ENCODE measurements at places on chromosomes 4 and X.

GRCh38 chr4:5712517-5712916 lies 1.5 kb downstream of the EVC start:
- DNase-seq, result peak; percentile 4

DNA sequence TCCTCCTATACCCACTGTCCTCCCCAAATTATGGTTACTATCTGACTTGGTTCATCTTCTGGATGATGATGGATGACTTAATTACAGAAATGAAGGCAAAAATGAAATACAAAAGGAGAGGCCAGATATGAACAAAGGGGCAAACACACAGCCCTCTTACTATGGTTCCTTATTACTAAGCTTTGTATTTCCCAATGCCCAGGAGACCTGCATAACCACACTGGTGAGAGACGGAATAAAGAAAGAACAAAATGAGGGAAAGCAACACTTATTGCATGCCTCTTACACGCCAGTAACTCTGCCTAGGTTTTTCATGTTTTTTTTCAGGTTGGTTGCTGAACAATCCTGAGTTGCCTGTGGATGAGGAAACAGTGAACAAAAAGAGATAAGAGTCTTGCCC lies 120.5 kb downstream of the SLC10A7 start:
- no peak for DNase-seq

GRCh38 chr4:33422656-33423055 lies 2702.5 kb downstream of the PCDH7 start:
- no peak for DNase-seq

DNA sequence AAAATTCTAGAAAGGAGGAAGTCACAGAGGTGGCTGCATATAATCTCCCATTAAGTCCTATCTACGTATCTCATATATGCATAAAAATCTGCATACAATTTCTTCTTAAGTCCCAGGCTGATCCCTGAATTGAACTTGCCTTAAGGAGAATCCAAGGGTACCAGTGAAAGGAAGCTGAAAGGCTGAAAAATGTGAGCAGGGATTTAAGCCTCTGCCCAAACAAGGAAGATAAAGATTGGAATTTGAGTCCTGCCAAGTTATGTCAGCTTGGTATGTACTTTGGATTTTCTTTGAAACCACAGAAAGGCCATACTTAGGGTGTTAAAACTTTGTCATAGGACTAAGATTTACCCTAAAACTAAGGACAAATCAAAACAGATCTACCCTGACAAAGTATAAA lies 26.5 kb upstream of the GEMIN8 start:
- no peak for DNase-seq

DNA sequence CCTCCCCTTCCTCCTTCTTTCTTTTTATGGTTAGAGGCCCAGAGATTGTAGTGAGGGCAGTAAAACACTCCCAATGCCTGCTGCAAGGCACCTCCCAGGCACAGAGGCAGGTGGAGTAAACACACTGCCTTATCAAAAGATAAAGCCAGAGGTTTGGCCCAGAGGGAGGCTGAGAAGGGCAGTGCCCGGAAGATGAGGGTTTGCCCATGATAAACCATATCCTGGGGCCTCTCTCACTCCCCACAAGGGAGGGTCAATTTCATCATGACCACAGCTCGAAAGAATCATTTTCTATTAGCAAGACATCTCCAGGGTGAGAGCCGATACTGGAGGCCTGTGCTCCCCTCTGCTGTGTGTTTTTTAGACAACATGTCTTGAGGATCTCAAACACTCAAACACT lies 98.5 kb upstream of the FAM9C start:
- DNase-seq, result no peak

DNA sequence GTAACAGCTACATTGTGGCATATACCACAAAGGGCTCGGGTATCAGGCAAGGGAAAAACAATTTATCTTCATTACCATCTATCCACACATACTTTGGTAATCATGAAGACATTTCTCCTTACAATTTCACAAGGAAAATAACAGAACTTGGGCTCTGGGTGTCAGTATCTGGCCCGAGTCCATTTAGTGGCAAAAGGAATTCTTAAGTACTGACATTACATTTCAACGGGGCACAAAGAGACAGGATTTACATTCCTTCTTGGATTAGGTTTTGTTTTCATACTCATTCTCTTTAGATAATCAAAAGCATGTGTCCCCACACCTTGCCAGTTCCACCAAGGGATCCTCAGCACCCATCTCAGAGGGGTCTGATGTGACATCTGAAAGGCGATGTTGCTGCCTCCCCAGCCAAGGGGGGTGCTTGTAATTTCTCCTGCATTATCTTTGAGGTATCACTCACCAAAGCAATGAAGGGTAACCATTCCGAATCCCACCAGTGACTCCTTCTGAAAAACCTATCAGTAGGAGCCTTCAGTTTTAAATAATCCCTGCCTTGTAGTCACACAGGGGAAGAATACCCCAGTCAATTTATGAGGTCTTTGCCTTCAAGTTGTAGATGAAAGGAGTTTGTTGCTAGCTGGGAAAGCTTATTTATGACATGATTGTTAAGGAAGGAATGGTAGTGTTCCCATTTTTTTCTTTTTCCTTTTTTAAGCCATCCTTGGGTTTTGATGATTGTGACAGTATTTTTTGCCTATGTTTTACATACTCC lies 118.6 kb downstream of the PALLD start:
- DNase-seq, result no peak

GRCh38 chr4:25861280-25861950 lies 1.4 kb downstream of the SEL1L3 start:
- DNase-seq, result no peak

DNA sequence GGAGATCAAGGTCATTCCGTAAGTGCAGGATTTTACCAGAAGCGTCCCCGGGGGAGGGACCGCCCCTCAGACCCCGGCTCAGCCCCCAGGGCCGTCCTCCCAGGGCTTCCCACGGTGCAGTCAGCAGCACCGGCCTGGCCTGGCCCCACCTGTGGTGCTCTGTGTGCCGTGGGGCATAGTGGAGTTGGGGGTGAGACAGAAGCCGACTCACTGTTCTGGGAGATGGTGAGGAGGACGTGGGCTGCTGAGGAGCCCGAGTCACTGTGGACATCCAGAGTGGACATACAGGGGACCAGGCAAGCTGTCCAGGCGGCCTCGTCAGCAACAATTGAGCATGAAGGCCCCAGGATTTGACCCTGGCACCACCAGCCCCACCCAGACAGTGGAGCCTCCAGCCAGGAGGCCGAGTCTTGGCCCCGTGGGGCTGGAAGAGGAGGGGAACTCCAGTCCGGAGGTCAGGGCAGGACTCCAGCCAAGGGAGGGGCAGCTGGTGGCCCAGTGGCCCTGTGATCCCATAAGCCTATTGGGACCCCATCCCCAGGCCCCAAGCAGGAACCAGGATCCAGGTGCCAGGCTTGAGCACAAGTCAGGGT lies 19.1 kb downstream of the ATP5ME start:
- DNase-seq, result no peak

DNA sequence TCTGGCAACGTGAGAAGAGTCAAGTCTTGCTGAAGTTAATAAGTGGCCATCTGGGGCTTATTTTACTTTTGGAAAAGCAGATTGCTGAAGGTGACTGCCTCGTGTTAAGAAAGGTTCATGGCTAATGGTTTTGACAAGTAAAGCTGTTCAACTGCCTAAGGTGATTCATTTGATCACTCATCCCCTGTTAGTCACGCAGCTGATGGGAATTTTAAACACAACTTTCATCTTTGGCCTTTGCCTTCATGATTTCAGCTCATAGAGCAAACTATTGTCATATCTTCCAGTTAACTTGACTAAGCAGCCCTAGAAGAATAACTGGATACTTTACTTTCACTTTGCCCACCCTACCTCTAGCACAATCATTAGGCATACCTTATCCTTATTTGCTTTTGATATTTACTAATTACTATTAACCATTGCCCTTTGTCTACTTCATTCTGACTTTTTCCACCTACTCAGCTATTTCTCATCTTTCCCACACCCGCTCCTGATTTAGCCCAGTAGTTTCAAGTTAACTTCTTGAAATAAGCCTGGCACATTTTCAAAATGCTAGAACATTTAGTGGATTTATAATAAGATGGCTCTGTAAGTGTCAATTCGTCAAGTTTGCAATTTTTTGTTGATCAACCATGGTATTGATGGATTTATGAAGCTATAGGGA lies 170.6 kb upstream of the S100G start:
- DNase-seq, result no peak

GRCh38 chr4:138174981-138175794 lies 67.0 kb downstream of the SLC7A11 start:
- DNase-seq, result no peak

GRCh38 chrX:97369947-97370346 lies 486.2 kb downstream of the RPA4 start:
- DNase-seq, result no peak

GRCh38 chr4:107579099-107579498 lies 140.9 kb downstream of the PAPSS1 start:
- DNase-seq, result no peak

DNA sequence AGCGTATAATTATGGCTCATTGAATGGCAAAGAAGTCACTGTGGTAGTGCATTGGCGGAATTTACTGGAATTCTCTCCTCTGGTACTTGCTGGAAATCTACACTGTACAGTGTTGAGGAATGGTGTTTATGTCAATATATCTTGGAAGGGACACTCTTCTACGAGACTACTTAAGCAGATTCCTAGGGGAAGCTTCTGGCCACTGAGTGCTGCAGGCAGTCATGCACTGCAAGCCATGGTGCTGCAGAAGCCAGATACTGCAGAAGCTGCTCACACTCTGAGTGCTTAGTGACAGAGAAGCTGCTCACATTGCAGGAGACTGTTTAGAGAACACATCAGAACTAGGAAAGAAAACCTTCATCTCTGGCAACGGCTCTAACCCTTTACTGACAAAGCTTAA lies 725.0 kb downstream of the CCSER1 start:
- DNase-seq, result no peak

DNA sequence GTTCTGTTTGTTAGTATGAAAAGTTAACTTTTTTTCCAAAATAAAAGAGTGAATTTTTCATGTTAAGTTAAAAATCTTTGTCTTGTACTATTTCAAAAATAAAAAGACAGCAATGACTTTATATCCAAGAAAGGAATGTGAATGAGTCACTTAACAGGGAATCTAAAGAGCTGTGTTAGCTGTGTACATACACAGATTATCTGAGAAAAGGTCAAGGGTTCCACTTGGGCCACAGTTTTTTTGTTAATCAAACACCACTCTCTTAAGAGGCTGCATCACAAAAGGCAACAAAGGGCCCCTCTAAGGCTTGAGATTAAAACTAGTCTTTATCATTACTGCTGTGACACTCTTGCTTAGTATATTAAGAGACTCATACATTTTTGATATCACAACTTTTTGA lies 82.1 kb downstream of the FIP1L1 start:
- DNase-seq, result no peak

GRCh38 chrX:15496824-15497223 lies 3.7 kb upstream of the PIR start:
- DNase-seq, result no peak

GRCh38 chrX:30635630-30636029 lies 17.6 kb upstream of the GK start:
- DNase-seq, result no peak

- DNase-seq, result no peak
Observed at GRCh38 chr4:118589471-118590055, 95.6 kb upstream of the METTL14 start.

DNA sequence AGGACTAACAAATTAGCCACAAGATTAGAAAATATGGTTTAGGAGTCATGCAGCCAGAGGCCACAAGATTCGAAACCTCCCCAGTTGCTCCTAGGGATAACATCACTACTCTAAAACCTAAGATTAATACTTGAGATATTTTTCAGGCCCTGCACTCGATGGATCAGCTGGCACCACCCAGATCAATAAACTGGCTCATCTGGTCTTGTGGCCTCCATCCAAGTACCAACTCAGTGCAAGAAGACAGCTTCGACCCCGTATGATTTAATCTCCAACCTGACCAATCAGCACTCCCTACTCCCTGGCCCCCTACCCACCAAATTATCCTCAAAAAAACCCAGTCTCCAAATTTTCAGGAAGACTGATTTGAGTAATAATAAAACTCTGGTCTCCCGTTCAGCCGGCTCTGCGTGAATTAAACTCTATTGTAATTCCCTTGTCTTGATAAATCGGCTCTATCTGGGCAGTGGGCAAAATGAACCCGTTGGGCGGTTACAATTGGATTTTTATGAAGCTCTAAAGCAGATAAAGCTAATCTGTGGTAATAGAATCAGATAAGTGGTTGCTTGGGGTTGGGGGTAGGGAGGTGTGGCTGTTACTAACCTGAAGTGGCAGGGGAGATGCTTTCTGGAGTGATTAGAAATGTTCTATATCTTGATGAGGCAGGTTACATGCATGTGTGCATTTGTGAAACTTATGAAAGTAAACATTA lies 91.8 kb upstream of the ATXN3L start:
- DNase-seq, result no peak

- DNase-seq, result no peak
Observed at GRCh38 chr4:183284258-183284785, 35.8 kb downstream of the CLDN22 start.

- DNase-seq, result no peak
Observed at GRCh38 chr4:98784947-98785706, 126.7 kb upstream of the TSPAN5 start.

- peak; percentile 23 for DNase-seq
Observed at GRCh38 chr4:173257732-173258717, 76.1 kb downstream of the HMGB2 start.

- DNase-seq, result no peak
Observed at GRCh38 chr4:28702571-28702970, 1841.9 kb downstream of the STIM2 start.

DNA sequence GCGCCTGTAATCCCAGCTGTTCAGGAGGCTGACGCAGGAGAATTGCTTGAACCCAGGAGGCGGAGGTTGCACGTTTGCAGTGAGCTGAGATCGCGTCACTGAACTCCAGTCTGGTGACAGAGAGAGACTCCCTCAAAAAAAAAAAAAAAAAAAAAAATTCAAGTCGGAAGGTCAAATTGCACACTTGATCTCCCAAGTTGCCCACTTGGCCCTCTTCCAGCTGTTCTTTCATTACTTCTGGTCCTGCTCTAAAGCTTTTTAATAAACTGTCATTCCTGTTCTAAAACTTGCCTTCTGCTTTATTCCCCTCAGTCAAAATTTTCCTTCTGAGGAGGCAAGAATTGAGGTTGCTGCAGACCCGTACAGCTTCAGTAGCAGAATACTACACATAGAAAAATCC lies 2358.0 kb downstream of the ARAP2 start:
- no peak for DNase-seq

DNA sequence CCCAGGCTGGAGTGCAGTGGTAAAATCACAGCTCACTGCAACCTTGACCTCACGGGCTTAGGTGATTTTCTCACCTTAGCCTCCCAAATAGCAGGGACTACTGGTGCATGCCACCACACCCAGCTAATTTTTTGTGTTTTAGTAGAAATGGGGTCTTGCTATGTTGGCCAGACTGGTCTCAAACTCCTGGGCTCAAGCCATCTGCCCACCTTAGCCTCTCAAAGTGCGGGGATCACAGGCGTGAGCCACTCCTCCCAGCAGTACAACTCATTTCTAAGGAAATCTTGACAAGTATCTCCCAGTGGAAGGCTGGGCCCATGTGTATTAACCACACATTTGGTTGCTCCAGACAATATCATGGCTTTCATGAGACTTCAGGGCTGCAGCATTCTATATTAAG lies 20.4 kb upstream of the PDLIM5 start:
- DNase-seq, result no peak

- DNase-seq, result no peak
Observed at GRCh38 chrX:75603833-75604232, 81.0 kb upstream of the ZDHHC15 start.
